GM12878 (cell line): ENCODE measurements at places on chromosomes 5 and 9. TPM values are rescaled to one million over a fixed set of nuclear protein-coding genes. Genes with fewer than 3 reads are reported as not detected.

Gene PCDHGB4
- 0.08 TPM in 1 of 2 replicates, not detected in the other for total RNA-seq

Gene SLCO6A1
- not detected in 2 replicates for total RNA-seq

Gene TXNDC8
- not detected in 2 replicates for total RNA-seq

GRCh38 chr5:178476972-178477754 is 113.0 kb downstream of the COL23A1 start:
- no peak for DNase-seq

DNA sequence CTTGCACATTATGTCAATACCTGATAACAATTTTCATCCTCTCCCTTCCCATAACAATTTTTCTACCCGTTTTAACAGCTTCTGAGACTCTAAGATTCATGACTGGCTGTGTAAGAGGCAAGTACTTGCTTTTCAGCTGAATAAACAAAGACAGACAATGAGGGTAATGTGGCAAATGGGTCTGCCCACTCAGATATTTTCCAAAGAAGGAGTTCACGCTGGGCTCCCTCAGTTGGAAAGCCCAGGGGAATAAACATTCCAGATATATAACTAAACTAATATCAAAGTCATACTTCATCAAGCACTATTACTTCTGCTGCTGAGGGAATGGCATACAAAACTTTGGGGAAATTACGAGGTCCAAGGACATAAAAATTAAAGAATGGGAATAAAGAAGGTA is 24.4 kb downstream of the MEGF9 start:
- DNase-seq: no peak
